ENCODE measurements at places on chromosomes 12 and 14. TPM values are rescaled to one million over a fixed set of nuclear protein-coding genes. Genes with fewer than 3 reads are reported as not detected.
A peak's percentile ranks its signal among the peaks of the same experiment; 100 is the strongest.

- DNase-seq: no peak
These were observed 6.9 kb upstream of the HOXC11 start for GRCh38 chr12:53966085-53966384.

The RNASE7 gene
- not detected for total RNA-seq

- peak; percentile 2 for DNase-seq
These were observed 128.0 kb downstream of the NDUFA12 start for GRCh38 chr12:94875525-94875924.

The MLXIP gene
- 7.0 TPM for total RNA-seq

The GDF3 gene
- not detected for total RNA-seq

The FOXN4 gene
- total RNA-seq: not detected
